ENCODE measurements at places on chromosomes 2 and 18.

GRCh38 chr18:41326311-41326710 lies 628.7 kb upstream of the PIK3C3 start:
- no peak for DNase-seq

GRCh38 chr2:58289029-58289428 lies 47.9 kb upstream of the FANCL start:
- DNase-seq: no peak

DNA sequence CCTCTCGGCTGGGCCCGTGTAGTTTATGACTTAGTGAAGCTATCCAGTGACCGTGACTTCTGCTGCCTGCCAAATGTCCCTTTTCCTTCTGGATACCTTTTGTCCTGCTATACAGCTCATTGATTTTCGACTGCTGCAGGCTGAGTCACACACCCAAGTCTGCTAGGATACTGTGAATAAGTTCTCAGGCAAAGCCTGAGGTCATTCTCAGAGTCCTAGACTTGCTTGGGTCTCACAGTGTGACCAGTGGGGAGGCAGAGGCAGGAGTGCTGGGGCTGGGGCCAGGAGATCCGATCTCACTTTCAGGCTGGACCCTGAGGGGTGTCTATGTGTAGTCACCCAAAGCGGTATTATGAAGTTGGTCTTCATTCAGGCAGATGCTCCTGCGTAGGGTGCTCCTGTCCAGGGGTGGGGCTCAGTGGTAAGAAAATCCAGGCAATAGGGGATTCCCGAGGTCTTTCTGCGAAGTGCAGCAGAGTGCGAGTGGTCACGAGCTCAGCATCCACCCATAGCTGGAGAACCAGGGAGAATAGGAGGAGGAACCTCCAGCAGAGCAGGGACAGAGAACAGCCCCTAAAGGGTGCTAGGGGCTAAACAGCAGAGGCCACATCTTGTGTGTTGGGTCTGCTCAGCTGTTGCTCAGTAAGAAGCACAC lies 268.6 kb upstream of the NCKAP5 start:
- no peak for DNase-seq

- no peak for DNase-seq
Observed at GRCh38 chr2:231877533-231878456, 48.4 kb downstream of the NPPC start.

GRCh38 chr18:37274309-37275236 lies 291.0 kb downstream of the CELF4 start:
- DNase-seq: no peak
